ENCODE measurements at places on chromosomes 12 and 14.

DNA sequence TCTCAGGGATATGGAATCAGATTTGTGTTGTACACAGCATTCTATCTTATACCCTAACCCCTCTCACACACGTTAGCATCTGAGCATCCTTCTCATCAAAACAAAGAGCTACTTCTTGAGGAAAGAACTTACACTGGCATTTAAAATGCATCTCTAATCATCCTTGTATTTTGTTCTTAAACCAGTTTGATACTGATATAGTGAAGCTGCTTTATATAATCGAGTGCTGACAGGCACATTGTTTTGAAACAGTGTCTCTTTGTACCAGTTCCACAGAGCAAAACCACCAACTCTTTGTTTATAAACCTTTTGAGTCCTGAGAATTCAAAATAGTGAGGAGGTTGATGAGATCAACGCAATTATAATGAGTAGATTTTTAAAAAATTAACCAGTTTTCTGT is 8.8 kb downstream of the GPR33 start:
- no peak for DNase-seq

GRCh38 chr12:27653661-27654060 is 42.6 kb upstream of the REP15 start:
- DNase-seq: no peak

DNA sequence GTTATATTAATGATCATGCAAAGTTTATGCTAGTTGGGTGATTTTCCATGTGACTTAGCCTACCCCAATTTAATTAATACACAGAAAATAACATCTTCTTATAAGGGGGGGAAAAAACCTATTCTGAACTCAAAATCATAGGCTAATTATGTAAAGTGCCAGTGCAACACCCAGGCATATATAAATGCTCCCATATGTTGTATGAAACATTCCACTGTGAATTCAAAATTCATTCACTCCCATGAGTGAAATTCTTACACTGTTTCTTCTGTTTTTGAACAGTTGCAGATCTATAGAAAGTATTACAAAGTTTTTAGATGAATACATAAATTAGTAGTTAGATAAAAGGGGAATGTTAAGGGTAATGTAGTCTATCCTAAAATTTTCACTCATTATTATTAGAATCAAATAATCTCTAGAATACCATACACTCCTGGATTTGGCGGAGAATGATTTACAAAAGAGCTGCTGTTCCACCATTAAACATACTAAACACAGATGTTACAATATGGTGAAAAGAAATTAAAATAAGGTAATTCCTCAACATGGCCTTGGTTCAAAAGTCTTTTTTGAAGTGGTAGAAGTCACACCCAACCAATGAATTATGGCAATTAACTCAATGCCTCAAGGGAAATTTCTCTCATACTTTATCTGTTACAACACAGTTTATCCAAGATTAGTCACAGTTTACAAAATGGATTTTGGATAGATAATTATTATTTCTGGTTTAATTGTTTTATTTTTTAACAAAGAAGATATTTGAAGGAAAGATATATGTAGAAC is 454.1 kb upstream of the FLRT2 start:
- no peak for DNase-seq

DNA sequence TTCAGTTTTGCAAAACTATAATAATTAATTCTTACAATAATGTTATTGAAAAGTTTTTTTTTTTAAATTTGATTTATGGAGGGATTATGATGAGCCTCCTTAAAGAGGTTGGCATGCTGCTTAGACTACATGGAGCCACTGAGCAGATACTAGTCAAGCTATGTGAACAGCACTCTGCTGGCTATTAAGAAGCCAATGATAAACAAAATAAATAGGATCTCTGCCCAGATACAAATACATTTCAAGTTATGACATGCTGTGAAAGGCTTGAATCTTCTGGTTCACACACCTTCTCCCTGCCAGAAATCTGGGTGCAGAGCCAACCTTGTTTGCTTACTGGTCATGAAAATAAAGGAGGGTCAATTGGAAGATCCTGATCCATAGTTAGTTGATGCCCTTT is 107.4 kb upstream of the NAV3 start:
- no peak for DNase-seq

- DNase-seq: no peak
Measured at GRCh38 chr14:63875311-63875710, 22.5 kb downstream of the SYNE2 start.

DNA sequence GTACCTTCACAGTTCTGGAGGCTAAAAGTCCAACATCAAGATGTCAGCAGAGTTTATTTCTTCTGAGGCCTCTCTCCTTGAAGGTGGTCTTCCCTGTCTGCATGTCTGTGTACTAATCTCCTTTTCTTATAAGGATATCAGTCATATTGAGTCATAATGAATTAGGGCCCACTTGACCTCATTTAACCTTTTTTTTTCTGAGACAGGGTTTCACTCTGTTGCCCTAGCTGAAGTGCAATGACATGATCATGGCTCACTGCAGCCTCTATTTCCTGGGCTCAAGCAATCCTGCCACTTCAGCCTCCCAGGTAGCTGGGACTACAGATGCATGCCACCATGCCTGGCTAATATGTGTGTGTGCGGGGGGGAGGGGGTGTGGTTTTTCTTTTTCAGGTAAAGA is 41.7 kb downstream of the PPM1H start:
- DNase-seq: no peak

DNA sequence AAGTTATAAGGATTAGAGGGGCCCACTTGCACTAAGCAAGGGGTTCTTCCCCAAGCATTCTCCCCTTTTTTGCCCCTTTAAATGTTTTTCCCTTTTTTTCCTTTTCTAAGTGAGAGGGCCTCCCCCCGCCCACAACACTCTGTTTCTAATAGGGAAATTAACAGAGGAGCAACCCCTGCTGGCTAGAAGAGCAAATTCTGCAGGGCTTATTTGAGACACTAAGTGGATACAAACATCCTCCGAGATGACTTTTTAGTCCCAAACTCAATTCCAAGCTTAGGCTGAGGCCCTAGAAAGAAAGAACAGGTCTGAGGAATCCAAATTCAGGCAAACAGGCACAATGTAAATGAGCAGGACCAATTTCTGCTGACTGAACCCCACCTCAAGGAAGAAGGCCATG is 138.9 kb downstream of the GPR65 start:
- no peak for DNase-seq

- DNase-seq: no peak
Measured at GRCh38 chr12:86275356-86275755, 19.2 kb upstream of the MGAT4C start.

All from stimulated activated CD8-positive, alpha-beta memory T cell treated with anti-CD3 and anti-CD28 coated beads, Interleukin-4, amount 100 ng/mL, for 4 hours (primary cell).